SJSA1 (cell line): ENCODE measurements at places on chromosomes 1 and 21. TPM values are rescaled to one million over a fixed set of nuclear protein-coding genes. Genes with fewer than 3 reads are reported as not detected.
A peak's percentile ranks its signal among the peaks of the same experiment; 100 is the strongest.

DNA sequence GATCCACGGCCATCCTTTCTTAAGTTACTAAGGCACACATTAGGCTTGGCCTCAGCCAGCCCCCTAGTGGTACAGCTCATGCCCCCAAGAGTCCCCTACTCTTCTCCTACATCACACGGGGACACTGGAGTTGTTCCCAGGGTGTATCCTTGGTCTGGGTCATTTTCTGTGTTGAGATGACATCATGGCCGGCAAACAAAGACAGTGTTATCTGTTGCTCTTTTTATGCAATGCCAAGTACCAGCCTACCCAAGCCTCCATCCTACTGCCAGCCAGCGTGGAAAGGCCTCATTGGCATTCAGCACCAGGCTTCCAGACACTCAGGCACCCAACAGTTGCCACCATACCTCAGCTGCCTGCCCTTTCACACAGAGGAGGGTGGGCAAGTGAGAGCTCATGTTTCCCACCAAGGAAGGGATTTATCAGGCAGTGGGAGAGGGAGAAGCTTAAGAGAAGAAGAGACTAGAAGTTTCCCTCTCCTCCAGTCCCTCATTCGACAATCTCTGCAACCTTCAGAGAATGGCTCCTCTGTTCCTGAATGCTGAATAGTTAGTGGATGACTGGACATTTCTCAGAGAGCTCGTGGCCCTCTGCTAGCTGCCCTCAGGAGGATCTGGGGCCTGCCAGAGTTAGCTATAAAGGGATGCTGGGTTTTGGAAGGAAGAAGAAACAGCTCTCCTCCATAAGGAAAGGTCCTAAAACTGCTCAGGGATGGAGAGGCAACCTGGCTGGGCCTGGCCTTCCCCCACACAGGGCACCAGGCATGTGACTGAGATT lies 17.7 kb downstream of the CBR1 start:
- no peaks in the 10 kb centered on the region for H3K27me3 ChIP-seq
- no peaks in the 10 kb centered on the region for H3K36me3 ChIP-seq
- peaks cover 3% of the 10 kb centered on the region for H3K4me1 ChIP-seq
- DNase-seq: no peak

Gene S100A14
- total RNA-seq: not detected in 2 replicates

Gene AADACL3
- total RNA-seq: not detected in 2 replicates

Gene PLEKHN1
- 0.34 TPM in 1 of 2 replicates, not detected in the other for total RNA-seq

GRCh38 chr1:39277879-39278278 lies 73.4 kb downstream of the MACF1 start:
- H3K36me3 ChIP-seq: peaks cover 9% of the 10 kb centered on the region
- no peaks in the 10 kb centered on the region for H3K4me1 ChIP-seq
- DNase-seq: no peak

DNA sequence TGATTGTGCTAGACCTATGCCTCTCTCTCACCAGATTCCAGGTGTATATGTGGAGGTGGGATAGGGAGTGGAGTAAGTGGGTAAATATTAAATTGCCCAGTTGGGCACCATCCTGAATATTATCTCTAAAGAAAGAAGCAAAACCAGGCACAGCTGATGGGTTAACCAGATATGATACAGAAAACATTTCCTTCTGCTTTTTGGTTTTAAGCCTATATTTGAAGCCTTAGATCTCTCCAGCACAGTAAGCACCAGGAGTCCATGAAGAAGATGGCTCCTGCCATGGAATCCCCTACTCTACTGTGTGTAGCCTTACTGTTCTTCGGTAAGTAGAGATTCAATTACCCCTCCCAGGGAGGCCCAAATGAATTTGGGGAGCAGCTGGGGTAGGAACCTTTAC lies at the start of gene FCER1A:
FCER1A (plus strand) TSS at position 242 of the 400 bp plus-strand sequence; CDS start at position 271, 29 bp downstream.
- no peak within 1 kb of the TSS for H3K4me3 ChIP-seq
- H3K4me1 ChIP-seq: no peaks in the 10 kb centered on the region
- no peaks in the 10 kb centered on the region for H3K27me3 ChIP-seq
- H3K27ac ChIP-seq: no peak within 1 kb of the TSS
- no peaks in the 10 kb centered on the region for H3K36me3 ChIP-seq

GRCh38 chr1:84370831-84371394 lies 27.4 kb upstream of the DNASE2B start:
- no peaks in the 10 kb centered on the region for H3K36me3 ChIP-seq
- H3K27me3 ChIP-seq: no peaks in the 10 kb centered on the region
- peak overlapping the region; percentile 41 for H3K27ac ChIP-seq
- H3K4me3 ChIP-seq: no peak overlapping the region
- peaks cover 22% of the 10 kb centered on the region for H3K4me1 ChIP-seq

DNA sequence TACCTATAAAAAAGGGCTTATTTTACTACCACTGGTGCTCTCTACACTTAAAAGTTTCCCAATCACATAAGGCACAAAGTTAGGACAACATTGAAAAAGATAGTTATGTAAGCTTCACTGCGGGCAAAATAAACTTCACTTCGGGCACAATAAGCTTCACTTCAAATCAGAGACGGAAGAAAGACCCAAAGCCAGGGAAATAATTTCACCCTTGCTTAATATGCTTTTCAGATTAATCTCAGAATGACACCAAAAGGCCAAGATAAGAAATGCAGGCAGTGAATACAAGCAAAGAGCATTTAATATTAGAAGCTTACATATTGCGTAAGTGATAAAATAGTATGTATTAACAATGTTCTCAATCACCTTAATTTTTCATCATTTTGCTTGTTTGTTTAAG lies 444.2 kb downstream of the SETD4 start:
- no peak for DNase-seq
- H3K4me3 ChIP-seq: no peak overlapping the region
- H3K36me3 ChIP-seq: 0 out of 2 replicates have a peak, but pooled peaks cover 2% of the 10 kb centered on the region
- H3K27ac ChIP-seq: no peak overlapping the region
- peaks cover 35% of the 10 kb centered on the region for H3K4me1 ChIP-seq

GRCh38 chr1:203346060-203346768 lies 4.7 kb downstream of the FMOD start:
- H3K36me3 ChIP-seq: no peaks in the 10 kb centered on the region
- H3K4me3 ChIP-seq: no peak overlapping the region
- H3K27me3 ChIP-seq: no peaks in the 10 kb centered on the region
- no peak overlapping the region for H3K27ac ChIP-seq

Gene ADCY10
- not detected in 2 replicates for total RNA-seq

Gene HOOK1
- not detected in 2 replicates for total RNA-seq

Gene RAB42
- 1.1 and 6.1 TPM in 2 replicates for total RNA-seq

GRCh38 chr1:113659556-113659955 lies 99.7 kb downstream of the PHTF1 start:
- peak; percentile 14 for DNase-seq
- H3K27me3 ChIP-seq: no peaks in the 10 kb centered on the region

- no peaks in the 10 kb centered on the region for H3K36me3 ChIP-seq
- no peaks in the 10 kb centered on the region for H3K27me3 ChIP-seq
- H3K4me3 ChIP-seq: no peak overlapping the region
- H3K27ac ChIP-seq: no peak overlapping the region
- DNase-seq: no peak
- H3K4me1 ChIP-seq: no peaks in the 10 kb centered on the region
These were observed 86.1 kb downstream of the RRAGC start for GRCh38 chr1:38773483-38773882.

- H3K4me3 ChIP-seq: no peak overlapping the region
- no peaks in the 10 kb centered on the region for H3K4me1 ChIP-seq
- no peak for DNase-seq
- no peak overlapping the region for H3K27ac ChIP-seq
These were observed 17.7 kb upstream of the FRRS1 start for GRCh38 chr1:99784143-99784542.

- peak; percentile 68 for DNase-seq
- no peaks in the 10 kb centered on the region for H3K27me3 ChIP-seq
- H3K27ac ChIP-seq: peak overlapping the region; percentile 82
These were observed 6.1 kb upstream of the SELE start for GRCh38 chr1:169739980-169740379.

- no peaks in the 10 kb centered on the region for H3K27me3 ChIP-seq
- H3K36me3 ChIP-seq: no peaks in the 10 kb centered on the region
- DNase-seq: peak; percentile 37
- H3K4me1 ChIP-seq: peaks cover 16% of the 10 kb centered on the region
- H3K27ac ChIP-seq: no peak overlapping the region
- H3K4me3 ChIP-seq: no peak overlapping the region
These were observed 66.3 kb upstream of the DIRAS3 start for GRCh38 chr1:68116643-68117235.
